Activated T-cell treated with anti-CD3 and anti-CD28 coated beads, Interleukin-2, amount 50 U/mL, for 72 hours (primary cell): ENCODE measurements at places on chromosomes 1 and 21. TPM values are rescaled to one million over a fixed set of nuclear protein-coding genes. Genes with fewer than 3 reads are reported as not detected.

DNA sequence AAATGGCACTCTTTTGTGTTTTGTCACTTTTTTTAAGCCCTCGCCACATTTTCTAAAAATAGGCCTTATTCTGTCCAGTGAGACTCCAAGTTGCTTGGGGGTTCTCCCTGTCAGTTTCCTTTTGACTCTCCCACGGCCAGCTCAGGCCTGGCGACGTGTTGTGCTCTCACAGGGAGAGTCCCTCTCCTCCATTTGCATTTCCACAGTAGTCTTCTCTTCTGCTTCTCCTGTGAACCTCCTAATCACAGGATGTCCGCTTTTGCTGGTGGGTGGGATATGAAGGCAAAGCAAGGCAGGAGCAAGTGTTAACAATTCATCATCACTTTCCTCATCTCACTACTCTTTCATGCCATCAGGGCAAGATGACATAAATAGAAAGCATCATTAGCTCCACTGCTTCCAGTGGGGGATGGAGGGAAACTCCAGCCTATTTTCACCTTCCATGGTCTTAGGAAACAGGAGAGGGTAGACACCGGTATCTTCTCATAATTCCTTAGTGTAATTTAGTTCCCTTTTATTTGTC lies 99.8 kb downstream of the INTS7 start:
- H3K27ac ChIP-seq: no peak overlapping the region
- peaks cover 6% of the 10 kb centered on the region for H3K27me3 ChIP-seq
- peaks cover 65% of the 10 kb centered on the region for H3K4me1 ChIP-seq

GRCh38 chr21:45997205-45997494 lies 15.6 kb downstream of the COL6A1 start:
- no peak for DNase-seq
- H3K27me3 ChIP-seq: no peaks in the 10 kb centered on the region
- H3K27ac ChIP-seq: no peak overlapping the region
- peaks cover 7% of the 10 kb centered on the region for H3K4me1 ChIP-seq
- H3K4me3 ChIP-seq: no peak overlapping the region

GRCh38 chr1:210523830-210524229 lies 195.1 kb downstream of the HHAT start:
- H3K36me3 ChIP-seq: peaks cover 1% of the 10 kb centered on the region
- no peak overlapping the region for H3K4me3 ChIP-seq
- peaks cover 7% of the 10 kb centered on the region for H3K27me3 ChIP-seq
- H3K27ac ChIP-seq: no peak overlapping the region
- DNase-seq: no peak
- H3K4me1 ChIP-seq: no peaks in the 10 kb centered on the region

OR2M3 gene
- not detected for total RNA-seq

DNA sequence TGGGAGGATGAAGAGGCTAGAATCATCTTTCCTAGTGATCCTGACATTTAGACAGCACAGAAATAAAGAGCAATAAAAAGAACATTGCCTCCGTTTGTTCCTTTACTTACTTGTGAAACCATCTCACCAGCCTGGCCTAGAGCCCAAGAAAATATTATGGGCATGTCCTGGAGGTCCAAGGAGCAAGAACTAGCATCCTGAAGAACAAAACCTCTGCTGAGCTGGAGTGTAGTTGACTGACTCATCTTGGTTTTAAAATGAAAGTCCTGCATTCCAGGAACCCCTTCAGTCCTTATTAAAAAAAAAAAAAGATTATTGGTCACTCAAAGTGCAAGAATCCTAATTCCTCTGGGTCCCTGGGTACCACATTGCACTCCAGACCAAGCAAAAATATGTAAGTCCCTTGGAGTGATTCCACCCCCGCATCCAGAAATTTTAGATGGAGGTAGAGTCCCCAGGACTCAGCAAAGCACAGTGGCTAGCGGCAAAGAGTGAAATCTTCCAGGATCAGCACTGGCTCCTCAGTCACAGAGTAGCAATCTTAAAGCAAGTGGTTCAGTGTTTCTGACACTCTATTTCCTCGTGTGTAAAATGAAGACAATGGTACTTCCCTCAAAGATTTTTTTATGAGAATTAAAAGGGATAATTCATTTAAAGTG lies 7.0 kb downstream of the SMCP start:
- H3K4me3 ChIP-seq: no peak overlapping the region
- H3K27me3 ChIP-seq: no peaks in the 10 kb centered on the region
- H3K4me1 ChIP-seq: no peaks in the 10 kb centered on the region
- DNase-seq: no peak
- H3K27ac ChIP-seq: no peak overlapping the region
- H3K36me3 ChIP-seq: no peaks in the 10 kb centered on the region
